ENCODE measurements at places on chromosomes 11 and 22. TPM values are rescaled to one million over a fixed set of nuclear protein-coding genes. Genes with fewer than 3 reads are reported as not detected.

Gene MS4A3
- not detected for total RNA-seq

- no peak for DNase-seq
Observed at GRCh38 chr22:40634119-40634903, 2.2 kb downstream of the MRTFA start.

- DNase-seq: no peak
Observed at GRCh38 chr11:84234011-84234410, 947.8 kb upstream of the CCDC90B start.

DNA sequence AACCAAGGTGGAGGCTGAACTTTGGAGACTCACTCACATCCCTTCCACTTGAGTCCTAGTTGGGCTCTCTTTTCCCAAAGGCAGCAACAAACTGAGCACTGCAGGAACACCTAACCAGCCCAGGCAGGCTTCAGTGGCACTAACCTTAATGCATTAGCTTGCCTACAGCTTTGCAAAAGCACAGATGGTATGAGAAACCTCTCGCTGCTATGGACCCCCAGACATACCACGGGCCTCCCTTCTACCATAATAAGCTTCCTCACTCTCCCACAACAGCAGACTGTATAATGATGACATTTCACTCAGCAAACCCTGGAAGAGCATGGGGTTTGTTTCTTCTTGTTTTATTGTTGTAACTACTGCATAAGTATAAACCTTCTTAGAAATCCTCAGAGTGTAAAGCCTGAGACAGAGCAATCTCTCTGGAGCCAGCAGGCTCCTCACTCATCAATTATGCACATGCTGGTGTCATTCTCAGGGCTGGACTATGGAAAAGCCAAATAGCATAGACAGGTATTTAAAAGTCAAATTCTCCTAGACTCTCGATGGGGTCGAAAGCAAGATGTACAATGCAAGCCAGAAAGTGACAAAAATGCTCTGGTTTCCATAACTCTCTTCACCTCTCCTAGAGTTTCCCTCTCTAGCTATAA lies 167.6 kb downstream of the NXPE2 start:
- no peak for DNase-seq

Gene ANGPTL5
- not detected for total RNA-seq

DNA sequence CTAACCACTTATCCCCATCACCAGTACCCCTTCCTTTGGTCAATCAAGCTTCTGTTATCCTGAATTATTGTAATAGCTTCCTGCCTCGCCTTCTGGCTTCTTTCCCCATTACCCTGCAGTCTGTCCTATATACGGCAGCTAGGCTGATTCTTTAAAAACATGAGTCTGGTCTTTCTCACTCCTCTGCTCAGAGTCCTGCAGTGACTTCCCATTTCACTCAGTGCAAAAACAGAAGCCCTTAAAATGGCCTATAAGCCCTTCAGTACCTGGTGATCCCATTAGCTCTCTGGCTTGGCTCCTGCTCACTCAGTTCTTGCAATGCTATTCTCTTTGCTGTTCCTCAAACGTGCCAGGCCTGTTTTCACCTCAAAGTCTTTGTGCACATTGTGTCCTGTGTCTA lies 58.4 kb downstream of the JRKL start:
- DNase-seq: no peak

Data from LHCN-M2 (cell line).